ENCODE measurements at places on chromosomes 2 and 18.
A peak's percentile ranks its signal among the peaks of the same experiment; 100 is the strongest.

DNA sequence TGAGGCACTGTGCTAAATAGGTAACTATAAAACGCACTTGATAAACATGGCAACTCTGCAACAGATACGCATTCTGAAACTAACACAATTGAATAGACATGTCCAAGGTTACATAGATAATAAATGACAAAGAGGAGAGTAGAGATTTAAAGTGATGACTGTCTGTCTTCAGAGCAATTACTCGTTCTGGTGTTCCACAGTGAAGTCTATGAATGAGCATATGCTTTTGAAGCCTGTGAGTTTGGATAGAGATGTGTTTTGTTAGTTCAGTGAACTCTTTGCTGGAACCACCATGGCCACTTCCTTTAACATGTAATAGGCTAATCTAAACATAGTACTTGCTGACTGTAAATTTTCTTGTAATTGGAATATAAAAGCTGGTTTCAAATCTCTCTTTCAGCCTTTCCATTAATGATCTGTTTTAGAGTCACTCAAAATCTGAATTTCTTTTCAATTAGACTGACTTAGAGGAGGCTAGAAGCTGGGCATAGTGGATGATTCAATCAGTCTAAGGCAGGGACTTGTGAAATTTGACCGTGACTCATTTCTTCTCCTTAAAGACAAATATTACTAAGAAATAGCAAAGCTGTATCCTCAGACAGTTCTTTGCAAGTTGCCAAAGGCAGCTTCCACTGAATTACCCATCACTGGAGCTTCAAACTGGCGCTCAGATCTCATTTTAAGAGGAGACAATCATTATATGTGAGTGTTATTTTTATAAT lies 1130.1 kb upstream of the CELF4 start:
- no peak for DNase-seq

DNA sequence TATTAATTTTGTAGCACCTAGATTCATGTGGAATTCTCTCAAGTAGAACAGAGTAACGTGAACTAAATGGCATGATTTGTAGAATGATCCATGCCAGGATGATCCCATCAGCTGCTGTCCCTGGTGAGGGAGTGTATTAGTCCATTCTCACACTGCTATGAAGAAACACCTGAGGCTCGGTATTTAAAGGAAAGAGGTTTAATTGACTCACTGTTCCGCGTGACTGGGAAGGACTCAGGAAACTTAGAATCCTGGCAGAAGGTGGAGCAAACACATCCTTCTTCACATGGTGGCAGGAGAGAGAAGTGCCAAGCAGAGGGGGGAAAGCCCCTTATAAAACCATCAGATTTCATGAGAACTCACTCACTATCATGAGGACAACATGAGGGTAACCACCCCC lies 312.6 kb downstream of the PTPRM start:
- no peak for DNase-seq

DNA sequence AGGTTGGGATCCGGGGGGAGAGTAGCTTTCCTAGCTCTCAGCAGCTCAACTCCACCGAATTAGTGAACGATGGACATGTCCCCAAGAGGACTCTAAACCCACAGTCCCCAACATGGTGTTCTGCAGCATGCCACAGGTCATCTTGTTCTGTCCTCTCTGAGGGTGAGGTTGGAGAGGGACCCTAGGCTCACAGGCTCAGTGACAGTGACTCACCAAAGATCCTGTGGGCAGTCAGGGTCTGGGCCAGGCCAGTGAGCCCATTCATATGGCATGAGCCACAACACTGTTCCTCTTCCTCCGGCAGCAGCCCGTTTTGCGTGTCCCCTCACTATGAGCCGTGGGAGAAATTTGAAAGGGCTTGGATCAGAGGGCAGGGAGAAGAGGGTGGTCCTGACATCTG lies 2.8 kb upstream of the SLC20A1 start:
- no peak for DNase-seq

- no peak for DNase-seq
These were observed 5.0 kb upstream of the SCLY start for GRCh38 chr2:238055841-238056240.

GRCh38 chr2:205766779-205767359 lies 84.6 kb downstream of the NRP2 start:
- DNase-seq = peak; percentile 76

- DNase-seq = no peak
These were observed 138.7 kb downstream of the SPP2 start for GRCh38 chr2:234189230-234189629.

DNA sequence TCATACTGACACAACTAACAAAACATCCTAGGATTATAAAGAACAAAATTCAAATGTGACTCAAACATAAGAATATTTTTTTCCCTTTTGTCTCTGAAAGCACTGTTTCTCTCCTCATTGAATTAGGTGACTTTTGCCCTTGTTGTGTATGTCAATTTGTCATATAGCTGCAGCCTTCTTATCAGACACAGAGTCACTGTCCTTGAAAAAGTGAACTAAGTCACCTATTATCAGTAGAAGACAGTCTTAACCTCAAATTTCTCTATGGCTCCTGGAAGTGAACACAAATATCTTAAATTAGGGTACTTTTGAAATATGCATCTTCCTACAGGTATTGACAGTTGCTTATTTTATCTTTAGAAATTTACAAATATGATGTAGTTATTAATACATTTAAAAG lies 360.6 kb downstream of the NBAS start:
- DNase-seq = no peak
